ENCODE measurements at places on chromosomes 2 and 18.

GRCh38 chr2:108364676-108365297 lies 13.0 kb upstream of the SULT1C4 start:
- no peak for DNase-seq

DNA sequence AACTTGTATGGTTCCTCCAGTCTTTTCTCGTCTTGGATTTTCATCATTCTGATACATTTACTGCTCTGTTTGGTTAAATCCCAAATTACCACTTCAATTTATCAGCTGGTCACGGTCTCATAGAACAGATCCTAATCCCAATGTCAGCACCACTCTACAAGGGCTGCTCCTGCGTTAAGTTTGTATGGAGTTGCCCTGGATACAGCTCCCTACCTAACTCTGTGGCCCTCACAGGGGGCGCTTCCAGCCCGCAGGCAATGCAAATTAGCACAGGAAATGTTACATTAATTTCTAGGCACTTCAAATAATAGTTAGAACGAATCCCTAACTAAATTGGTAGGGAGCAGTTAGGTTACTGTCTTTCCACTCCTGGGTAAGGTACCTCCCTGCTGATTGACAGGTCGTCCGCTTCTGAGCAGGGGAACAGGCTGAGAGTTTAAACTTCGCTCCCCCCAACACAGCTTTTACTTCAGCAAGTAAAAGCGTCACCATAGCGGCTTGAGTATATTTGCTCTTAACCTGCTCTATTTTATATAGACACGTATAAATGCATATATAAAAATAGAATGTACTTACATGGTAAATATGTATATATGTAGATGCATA lies 238.5 kb upstream of the FANCL start:
- no peak for DNase-seq

DNA sequence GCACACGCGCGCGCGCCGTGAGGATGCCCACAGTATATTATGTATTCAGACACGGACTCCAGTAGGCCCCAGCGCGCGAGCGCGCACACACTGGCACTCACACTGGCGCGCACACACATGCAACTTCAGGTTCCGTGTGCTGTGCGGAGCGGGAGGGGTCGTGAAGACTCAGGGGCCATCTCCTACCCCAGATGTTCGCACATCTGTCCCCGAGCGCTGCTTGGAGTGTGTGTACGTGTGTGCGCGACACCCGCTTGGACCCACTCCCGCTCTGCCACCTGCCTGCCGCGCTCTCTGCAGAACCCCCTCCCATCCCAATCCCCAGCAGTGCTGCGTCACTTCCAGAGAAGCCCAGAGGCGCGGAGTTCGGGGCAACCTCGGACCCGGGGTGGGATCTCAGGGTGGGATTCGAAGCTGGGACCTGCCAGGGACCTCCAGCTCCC lies 2.6 kb downstream of the NRP2 start:
- no peak for DNase-seq

DNA sequence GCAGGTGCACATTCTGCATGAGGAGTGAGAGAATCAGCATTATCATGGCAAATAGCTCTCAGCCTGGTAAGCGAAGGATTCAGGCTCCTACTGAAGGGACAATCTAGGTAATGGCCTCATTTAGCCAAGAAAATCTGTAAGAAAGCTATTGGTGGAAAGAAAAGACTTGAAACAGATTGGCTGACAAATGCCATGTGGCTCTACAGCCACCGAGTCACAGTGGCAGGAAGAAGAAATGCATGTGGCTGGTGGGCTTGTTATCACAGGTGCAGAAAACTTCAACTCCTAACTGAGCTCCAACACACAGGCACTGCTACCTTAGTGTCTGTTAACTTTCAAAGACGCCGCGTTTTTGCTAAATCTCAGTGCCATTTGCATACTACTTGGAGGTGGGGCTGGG lies 60.6 kb upstream of the REV1 start:
- no peak for DNase-seq

- no peak for DNase-seq
These were observed 109.6 kb downstream of the SH3RF3 start for GRCh38 chr2:109238580-109238979.

- DNase-seq, result no peak
These were observed 226.9 kb downstream of the TMEM163 start for GRCh38 chr2:134491771-134492441.

GRCh38 chr2:43367012-43367782 lies 140.8 kb upstream of the ZFP36L2 start:
- DNase-seq, result no peak

DNA sequence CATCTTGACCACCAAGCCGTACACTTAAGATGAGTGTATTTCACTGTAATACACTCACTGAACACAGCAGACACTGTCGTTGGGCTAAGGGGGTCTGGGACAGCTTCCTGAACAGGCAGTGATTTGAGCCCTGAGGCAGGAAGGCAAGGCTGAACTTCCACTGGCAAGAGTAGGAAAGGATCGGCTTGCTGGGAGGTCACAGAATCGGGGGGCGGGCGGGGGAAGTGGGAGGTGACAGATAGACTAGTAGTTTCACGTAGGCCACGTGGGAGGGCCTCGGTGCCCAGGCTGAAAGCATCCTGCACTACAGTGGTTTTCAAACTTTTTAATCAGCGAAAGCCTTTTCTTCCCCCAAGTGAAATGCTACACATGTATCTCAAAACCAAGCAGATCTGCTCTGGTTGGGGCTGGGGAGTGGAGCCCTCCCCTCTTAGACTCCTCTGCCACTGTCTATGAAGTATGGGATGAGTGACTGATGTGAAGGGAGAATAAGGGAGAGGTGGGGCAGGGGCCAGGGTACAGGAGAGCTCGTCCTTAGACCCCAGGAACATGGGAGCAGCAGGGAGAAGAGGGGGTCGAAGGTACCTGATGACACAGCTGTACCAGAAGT lies 8.6 kb downstream of the PARD6G start:
- no peak for DNase-seq

DNA sequence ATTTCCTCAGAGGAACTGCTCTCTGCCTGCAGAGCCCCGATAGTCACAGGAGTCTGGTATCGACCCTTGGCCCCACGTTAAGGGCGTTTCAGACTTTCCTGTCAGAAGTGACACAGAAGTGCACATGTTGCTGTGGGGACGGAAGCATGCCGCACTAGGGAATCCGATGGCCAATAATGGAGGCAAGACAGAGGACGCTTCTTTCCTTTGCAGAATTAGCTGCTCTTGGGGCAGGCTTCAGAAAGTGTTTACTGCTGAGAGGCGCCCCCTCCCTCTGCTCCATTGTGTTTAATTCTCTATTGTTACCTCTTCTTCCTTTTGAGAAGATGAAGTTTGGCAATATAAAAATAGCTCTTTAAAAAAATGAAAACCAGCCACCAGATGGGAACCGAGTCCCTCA lies 118.6 kb upstream of the EML6 start:
- no peak for DNase-seq

All from T-helper 2 cell (primary cell).